ENCODE measurements at places on chromosomes 6 and 20. TPM values are rescaled to one million over a fixed set of nuclear protein-coding genes. Genes with fewer than 3 reads are reported as not detected.

- no peak for DNase-seq
Observed at GRCh38 chr6:137496909-137497720, 2.9 kb upstream of the OLIG3 start.

The ZFAND3 gene
- 40.9 TPM for total RNA-seq

The OR5V1 gene
- total RNA-seq: not detected

The CRISP3 gene
- total RNA-seq: 22.7 TPM

The GPR6 gene
- total RNA-seq: not detected

- no peak for DNase-seq
Observed at GRCh38 chr6:154920495-154921200, 74.5 kb upstream of the TIAM2 start.

The C6orf141 gene
- 8.7 TPM for total RNA-seq

DNA sequence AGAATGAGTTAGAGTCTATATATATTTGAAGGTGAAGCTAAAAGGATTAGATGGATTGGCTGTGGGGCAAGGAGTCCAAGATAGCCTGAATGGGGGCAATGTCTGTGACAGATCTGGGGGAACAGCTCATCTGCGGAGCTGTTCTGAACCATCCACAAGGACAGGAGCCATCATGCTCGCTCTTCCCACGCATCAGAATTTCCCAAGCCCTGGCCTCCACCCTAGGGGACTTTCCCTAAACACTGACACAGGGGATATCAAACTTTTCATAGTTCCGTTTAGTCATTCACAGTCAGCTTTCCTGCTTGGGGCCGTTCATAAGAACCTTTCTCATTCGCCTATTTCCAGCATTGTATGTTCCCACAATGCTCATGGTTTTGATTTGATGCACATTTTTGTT lies 37.6 kb upstream of the CCN6 start:
- DNase-seq: no peak

The APCDD1L gene
- total RNA-seq: 1.2 TPM

The SLC17A3 gene
- not detected for total RNA-seq

The LY6G6F gene
- total RNA-seq: not detected

DNA sequence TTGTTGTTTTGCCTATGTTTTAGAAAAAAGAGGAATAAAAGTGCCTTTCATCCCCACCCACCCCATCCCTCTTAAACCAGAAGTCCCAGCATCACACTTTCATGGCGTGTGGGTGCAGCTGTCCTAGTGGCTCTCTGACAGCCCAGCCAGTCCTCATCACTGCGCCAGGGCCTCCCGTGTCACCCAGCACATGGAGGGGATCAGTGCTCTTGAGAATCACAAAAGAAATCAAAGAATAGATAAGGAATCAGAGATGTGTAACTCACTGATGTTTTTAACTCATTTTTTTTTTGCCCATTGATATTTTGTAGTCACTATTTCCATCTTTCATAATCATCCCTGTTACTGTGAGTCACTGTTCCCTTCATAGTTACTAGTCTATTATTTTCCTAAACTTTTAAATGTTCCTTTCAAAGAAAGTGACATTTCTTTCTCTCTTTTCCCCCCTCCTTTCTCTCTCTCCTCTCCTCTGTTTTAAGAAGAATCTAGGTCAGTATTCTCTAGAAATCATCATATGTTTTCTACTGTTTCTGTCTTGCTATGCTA lies 78.6 kb downstream of the AIG1 start:
- no peak for DNase-seq

The NR2E1 gene
- total RNA-seq: not detected

DNA sequence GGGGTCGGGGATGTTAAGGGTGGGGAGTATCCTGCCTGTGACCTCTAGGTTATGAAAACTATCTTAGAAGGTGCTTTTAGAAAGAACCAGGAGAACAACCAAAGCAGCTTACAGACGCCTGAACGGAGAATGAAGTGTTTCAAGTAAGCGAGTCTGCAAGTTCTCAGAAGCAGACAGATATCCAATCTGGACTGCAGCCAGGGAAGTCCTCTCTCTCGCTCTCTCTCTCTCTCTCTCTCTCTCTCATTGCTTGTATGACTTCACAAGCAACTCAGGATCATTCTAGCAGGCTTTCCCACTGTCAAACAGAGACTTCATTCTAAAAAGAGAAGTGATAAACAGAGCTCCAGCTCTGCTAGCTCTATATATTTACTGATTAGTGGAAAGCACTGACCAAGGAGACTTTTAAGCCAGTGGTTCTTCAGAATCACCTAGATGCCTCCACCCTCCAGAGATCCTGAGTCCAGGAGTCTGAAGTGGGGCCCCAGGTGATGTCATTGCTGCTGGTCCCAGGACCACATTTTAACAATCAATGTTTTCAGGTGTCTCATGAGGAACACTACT lies 6.0 kb downstream of the TCF21 start:
- no peak for DNase-seq

DNA sequence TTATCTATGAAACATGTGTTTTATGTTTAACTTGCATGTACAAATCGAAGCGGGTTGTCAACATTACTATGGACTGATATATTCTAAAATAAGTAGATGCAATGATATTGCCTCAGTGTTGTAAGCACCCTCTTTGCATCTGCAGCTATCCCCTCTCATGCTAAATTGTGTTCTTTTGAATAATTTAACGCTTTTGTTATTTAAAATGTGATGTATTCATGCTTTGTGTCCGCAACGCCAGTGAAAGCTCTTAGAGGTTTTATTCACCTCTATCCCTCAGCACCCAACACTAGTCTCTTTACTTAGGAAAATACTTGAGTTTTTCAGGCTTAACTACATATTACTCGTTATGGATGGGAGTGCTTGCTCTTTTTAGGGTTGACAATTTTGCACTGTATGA lies 173.7 kb upstream of the ID4 start:
- no peak for DNase-seq

DNA sequence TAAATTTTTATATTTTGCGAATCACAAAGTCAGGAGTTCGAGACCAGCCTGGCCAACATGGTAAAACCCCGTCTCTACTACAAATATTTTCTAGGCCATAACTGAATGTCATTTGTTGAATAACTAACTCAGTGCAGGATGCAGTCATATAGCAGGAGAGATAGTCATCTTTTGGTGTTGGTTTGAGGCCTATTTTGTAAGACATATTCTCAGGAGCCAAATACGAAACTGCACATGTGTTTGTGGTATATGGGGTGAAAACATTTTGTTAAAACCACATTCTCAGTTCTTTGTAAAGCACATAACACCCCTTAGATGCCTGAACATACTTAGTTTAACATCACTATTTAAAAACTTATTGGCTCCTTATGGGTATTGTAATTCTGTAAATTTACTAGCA lies 4.7 kb upstream of the ENPP5 start:
- no peak for DNase-seq

The TMX4 gene
- 24.2 TPM for total RNA-seq

DNA sequence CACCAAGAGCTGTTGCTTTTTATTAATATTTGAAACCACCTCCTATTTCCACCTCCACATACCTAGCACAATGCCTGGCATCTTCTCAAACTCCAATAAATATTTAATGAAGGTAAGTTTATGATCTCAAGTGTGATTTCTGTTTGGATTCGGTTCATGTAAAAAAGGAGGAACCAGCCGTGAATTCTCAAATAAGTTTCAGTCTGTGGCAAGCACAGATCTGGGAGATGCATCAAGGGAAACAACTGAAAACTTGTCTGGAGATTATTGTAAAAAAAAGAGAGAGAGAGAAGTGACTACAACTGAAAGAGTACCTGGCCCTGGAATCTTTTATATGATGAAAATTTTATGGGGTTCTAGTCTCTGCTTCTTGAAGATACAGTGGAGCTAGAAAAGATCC lies 52.8 kb upstream of the PNRC1 start:
- no peak for DNase-seq

GRCh38 chr20:33460711-33461110 lies 17.1 kb upstream of the SNTA1 start:
- DNase-seq: no peak

DNA sequence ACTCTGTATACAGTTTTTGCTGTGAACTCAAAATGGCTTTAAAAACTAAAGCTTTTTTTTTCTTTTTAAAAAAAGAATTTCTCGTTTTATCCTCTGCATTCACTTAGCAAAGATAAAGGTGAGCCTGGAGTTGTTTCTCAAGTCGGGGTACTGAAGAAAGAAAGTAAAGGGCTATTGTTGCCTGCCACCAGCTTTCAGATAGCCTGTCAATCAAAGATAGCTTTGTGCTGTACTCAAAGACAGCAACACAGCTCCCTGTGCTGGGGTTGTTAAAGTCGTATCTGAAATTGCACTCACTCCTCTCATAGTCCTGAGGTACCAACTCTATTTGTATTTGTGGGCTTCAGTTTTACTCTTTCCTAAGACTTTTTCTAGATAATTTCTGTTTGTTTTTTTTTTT lies 710.1 kb upstream of the ID4 start:
- DNase-seq: no peak

DNA sequence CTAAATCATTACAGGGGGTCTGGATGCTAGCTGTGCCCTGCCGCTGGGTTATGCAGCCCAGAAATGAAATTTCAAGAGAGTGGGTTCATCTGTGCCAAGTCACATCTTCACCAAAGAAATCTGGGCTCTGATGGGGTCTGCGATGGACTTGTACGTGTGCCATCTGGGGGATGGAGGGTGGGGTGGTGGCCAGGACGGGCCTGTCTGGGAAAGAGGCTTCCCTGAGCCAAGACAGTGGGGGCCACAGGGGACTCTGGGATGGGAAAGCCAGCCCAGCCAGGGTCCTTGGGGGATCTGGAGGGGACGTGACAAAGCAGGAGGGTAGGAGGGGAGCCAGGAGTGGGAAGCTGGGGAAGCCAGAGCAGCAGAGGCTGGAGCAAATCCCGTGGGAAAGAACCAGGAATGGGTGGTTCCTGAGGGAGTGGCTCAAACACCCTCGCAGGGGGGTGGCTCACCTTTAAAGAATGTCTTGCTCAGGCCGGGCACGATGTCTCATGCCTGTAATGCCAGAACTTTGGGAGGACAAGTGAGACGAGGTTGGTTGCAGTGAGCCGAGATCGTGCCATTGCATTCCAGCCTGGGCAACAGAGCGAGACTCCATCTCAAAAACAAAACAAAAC lies 36.3 kb upstream of the SULF2 start:
- DNase-seq: no peak

- DNase-seq: no peak
Observed at GRCh38 chr20:10667077-10667401, 6.8 kb downstream of the JAG1 start.

GRCh38 chr20:52190437-52191131 lies 995 bp downstream of the ZFP64 start:
- no peak for DNase-seq

The SPATS1 gene
- total RNA-seq: not detected

DNA sequence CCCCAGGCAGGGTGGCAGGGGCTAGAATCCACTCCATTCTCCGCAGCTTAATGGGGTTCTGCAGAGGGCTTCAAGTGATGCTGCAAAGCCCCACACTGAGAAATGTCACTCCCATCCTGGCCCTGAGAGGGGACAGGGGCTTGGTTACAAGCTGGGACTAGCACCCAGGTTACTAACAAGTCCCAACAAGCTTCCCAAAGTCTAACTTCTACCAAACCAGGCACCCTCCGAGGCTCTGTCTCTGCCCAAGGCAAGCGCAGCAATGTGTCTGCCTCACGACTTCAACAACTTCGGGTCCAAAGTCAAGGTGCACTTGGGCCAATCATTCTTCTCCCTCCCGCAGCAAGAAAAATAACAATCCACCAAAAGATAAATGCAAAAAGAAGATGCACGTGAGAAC lies 45.6 kb downstream of the NFATC2 start:
- no peak for DNase-seq

The CST2 gene
- total RNA-seq: not detected

- no peak for DNase-seq
Observed at GRCh38 chr6:5529733-5530132, 268.4 kb downstream of the FARS2 start.

- DNase-seq: no peak
Observed at GRCh38 chr6:6772751-6773150, 184.2 kb downstream of the LY86 start.

DNA sequence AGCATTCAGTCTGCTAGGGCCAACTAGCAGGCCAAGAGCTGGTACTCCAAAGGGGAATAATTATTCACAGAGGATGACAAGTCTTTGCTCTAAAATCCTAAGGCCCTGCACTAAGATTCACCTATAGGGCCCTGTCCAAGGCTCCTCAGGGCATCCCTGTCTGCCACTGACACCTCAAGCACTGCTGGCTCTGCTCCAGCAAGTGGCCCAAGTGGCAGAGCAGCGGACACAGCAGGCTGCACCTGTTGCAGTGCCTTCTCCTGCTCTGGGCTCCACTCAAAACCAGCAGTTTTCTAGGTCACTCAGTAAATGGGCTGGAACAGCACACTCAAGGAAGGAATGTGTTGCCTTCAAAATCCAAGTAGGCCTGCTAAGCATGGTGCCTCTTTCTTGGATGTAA lies 36.4 kb upstream of the SMOC2 start:
- no peak for DNase-seq

The SIM1 gene
- total RNA-seq: 0.72 TPM

GRCh38 chr6:100592929-100593328 lies 128.2 kb upstream of the SIM1 start:
- no peak for DNase-seq

- DNase-seq: no peak
Observed at GRCh38 chr6:157046776-157047175, 269.6 kb downstream of the ARID1B start.

The ATP6V1G2 gene
- 0.64 TPM for total RNA-seq

GRCh38 chr6:80442366-80442765 lies 335.9 kb downstream of the BCKDHB start:
- no peak for DNase-seq

- no peak for DNase-seq
Observed at GRCh38 chr6:119608994-119609393, 259.4 kb upstream of the MAN1A1 start.

GRCh38 chr6:8860671-8861070 lies 425.3 kb upstream of the SLC35B3 start:
- DNase-seq: no peak

GRCh38 chr6:128241216-128241615 lies 279.2 kb downstream of the PTPRK start:
- DNase-seq: no peak

DNA sequence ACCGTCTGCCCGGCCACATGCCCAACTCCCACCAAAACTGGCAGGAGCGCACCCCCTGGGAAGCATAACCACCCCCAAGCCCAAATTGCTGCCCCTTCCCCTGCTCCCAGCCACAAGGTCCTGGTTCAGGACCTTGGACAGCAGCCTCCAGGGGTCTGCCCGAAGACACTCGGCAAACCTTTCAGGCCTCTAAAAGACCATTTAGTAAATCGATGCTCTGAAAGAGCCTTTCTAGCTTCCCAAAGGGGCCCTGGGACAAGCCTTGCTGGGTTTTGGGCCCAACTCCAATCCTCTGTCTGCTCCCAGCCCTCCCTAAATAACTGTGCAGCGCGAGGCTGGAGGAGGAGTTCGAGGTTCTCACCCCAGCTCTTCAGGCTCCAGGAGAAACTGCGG lies 30.5 kb downstream of the GRM4 start:
- no peak for DNase-seq

The LRRC73 gene
- total RNA-seq: not detected

DNA sequence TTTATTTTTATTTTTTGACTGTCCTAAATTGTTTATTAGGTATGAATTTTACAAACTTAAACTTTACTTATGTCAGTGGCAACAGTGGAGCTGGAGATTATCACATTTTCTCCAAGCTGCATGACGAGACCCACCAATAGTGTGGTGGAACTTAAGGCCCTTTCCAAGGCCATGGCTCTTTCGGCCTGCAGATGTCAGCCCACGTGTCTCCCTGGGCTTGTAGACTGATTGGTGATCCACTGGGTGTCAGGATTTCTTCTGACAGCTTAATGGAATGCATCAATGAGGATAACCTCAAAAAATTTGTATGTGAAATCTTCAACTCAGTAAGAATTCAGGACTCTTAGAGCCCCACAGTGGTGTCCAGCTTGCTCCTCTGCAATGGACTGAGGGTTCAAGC lies 32.3 kb upstream of the OVOL2 start:
- DNase-seq: no peak

The ENPP4 gene
- 5.1 TPM for total RNA-seq

The SAMHD1 gene
- total RNA-seq: 35.9 TPM

The HLA-DQA2 gene
- total RNA-seq: 6.3 TPM
